SK-MEL-5 (cell line): ENCODE measurements at places on chromosomes 13 and 19. TPM values are rescaled to one million over a fixed set of nuclear protein-coding genes. Genes with fewer than 3 reads are reported as not detected.

TNFSF9 gene
- 10.9 and 13.7 TPM in 2 replicates for total RNA-seq

ZNF575 gene
- total RNA-seq = not detected in 2 replicates

RFPL4AL1 gene
- total RNA-seq = not detected in 2 replicates

PLPP2 gene
- 9.4 TPM in 2 replicates for total RNA-seq

CGB3 gene
- total RNA-seq = not detected in 2 replicates

TNFSF13B gene
- 2.4 and 5.8 TPM in 2 replicates for total RNA-seq

- DNase-seq = no peak
Observed at GRCh38 chr13:104086759-104087158, 1020.5 kb upstream of the SLC10A2 start.

DNA sequence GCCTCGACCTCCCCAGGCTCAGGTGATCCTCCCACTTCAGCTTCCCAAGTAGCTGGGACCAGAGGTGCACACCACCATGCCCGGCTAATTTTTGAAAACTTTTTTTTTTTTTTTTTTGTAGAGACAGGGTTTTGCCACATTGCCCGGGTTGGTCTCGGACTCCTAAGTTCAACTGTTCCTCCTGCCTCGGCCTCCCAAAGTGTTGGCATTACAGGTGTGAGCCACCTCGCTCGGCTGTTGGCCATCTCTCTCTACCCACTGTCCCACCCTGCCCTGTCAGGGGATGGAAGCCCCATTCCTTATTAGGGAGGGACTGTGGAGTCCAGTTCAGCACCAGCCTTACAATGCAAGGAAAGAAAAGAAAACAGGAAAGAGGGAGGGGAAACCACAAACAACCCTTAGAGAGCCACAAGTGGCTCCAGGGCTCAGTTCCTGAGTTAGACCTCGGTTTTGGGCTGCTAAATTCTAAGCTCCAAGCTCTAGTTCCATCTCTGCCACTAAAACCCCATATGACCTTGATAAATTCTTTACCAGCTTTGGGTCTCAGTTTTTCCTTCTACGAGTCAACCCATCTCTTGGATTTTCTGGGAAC lies 31.7 kb downstream of the ACTL9 start:
- no peak for DNase-seq

DNA sequence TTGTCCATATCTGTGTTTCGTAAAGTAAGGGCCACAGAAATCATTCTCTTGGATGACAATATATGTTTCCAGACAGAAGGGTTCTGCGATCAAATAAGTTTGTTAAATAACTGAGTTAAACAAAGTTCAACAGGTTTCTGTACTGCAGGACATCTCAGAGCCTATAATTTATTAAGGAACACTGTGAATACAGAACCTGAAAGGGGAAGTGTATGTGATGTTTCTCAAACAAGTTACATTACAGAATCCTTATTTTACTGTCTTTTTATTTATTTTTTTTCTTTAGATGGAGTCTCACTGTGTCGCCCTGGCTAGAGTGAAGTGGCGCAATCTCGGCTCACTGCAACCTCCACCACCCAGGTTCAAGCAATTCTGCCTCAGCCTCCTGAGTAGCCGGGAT lies 55.4 kb upstream of the GTF2F2 start:
- no peak for DNase-seq

DNA sequence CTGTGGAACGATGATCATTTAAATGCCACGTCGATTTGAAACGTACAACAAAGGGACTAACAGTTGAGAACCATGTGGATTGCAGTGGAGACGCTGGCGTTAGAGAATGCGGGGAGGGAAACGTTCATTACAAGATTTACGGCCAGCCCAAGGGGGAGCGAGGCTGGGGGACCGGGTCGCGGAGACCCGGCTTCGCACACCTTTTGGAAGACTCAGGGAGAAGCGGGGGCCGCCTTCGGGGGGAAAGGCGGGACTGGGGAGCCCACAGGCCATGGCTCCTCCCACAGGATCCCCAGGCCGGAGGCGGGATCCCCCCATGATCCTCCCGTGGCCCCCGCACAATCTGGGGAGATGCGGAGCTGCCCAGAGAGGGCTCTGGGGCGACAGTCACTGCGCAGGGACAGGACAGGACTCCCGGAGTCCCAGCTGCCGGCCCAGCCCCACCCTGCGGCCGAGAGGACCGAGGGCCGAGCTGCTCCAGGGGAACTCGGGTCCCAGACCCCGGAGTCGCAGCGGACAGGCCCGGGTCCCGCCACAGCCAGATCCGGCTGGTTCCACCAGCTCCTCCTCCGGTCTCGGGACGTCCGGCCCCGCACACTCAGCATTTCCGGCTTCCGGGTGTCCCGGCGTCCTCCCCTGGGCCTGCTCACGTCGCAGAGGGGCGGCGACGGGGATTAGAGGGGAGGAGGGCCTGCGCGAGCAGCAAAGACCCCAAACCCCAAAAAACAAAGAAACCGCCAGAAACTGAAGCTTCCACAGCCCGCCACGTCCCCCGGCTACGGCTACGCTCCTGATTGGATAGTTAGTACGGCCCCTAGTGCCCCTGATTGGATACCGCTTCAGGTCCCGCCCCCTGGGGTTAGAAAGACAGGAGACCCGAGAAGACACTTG lies 21.1 kb upstream of the OR10H1 start:
- peak; percentile 93 for DNase-seq

GRCh38 chr19:1748115-1748872 lies 5.0 kb upstream of the ONECUT3 start:
- no peak for DNase-seq

- no peak for DNase-seq
Observed at GRCh38 chr13:112984501-112984900, 15.5 kb downstream of the MCF2L start.

- no peak for DNase-seq
Observed at GRCh38 chr13:59730026-59730425, 433.7 kb downstream of the DIAPH3 start.

- DNase-seq = no peak
Observed at GRCh38 chr19:48455908-48456562, 661 bp downstream of the KCNJ14 start.

- DNase-seq = no peak
Observed at GRCh38 chr13:27853335-27853734, 61.1 kb downstream of the GSX1 start.

GRCh38 chr13:112392719-112393118 lies 16.6 kb downstream of the SPACA7 start:
- no peak for DNase-seq

GRCh38 chr19:42276821-42277220 lies 7.8 kb downstream of the CIC start:
- DNase-seq = no peak

- DNase-seq = peak; percentile 8
Observed at GRCh38 chr13:26881154-26881553, 120.6 kb upstream of the GPR12 start.

DNA sequence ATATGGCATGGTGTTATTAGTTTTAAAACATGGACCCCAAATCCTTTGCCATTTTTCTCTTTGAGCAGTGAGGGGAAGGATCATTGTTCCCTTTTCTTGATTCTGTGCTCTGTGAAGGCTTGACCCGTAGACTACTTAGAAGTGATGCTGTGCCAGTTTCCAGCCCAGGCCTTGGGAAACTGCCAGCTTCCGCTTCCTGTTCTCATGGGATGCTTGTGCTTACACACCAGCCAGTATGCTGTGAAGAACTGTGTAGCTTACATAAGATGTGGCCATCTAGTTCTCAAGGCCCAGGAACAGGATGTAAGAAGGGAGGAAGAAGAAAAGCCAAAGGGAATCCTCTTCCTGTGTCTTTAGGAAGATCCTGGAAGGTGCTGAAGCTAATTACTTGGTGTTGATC lies 180.9 kb downstream of the PCCA start:
- peak; percentile 9 for DNase-seq

DNA sequence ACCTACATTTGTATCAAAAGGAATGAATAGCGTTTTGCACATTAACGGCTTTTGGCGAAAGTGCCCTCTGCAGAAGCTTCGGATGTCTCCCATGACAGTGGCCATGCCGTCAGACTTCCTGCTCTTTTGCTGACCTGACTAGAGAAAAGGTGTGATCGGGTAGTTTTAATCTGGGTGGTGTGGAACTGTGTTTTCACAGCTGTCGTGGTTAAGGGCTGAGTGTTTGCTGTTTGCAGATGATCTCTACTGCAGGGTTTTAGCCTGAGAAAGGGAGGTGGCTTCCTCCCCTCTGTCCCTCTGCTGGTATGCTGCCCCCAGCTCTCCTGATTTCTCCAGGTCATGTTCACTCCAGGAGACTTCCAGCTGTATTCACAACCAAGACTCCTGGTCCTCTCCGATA lies 22.4 kb downstream of the ZNF71 start:
- DNase-seq = no peak

DNA sequence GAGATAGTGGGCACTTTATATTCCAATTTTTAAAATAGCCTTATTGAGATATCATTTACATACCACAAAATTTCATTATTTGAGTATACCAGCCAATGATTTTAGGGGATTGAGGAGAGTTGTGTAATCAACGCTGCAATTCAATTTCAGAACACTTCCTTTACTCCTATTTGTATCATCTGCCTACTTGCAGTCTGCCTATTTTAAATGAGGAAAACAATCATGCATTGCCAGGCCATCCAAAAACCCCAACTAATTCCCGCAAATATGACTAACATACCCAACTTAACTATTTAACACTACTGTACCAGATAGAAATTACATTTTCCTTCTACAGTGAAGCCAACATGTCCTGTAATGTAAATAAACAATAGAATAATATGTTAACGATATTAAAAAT lies 26.7 kb downstream of the CAB39L start:
- DNase-seq = no peak
